ENCODE measurements at places on chromosomes 12 and 14.

DNA sequence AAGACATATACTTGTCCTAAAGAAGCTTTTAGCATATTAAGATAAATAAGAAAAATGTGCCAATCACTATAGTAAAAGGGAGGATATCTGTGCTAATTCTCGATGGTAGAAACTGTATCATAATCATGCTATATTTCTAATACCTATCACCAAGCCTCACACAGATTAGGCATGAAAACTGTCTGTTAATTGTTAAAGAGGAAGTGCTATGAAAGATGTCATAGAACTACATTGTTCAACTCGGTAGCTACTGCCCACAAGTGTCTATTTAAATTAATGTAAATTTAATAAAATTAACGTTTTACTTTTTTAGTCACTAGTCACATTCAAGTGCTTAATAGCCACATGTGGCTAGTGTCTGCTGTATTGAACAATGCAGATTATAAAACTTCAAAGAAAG is 77.5 kb upstream of the KICS2 start:
- DNase-seq, result no peak

- DNase-seq, result no peak
These were observed 12.8 kb upstream of the PPFIBP1 start for GRCh38 chr12:27511031-27511722.

DNA sequence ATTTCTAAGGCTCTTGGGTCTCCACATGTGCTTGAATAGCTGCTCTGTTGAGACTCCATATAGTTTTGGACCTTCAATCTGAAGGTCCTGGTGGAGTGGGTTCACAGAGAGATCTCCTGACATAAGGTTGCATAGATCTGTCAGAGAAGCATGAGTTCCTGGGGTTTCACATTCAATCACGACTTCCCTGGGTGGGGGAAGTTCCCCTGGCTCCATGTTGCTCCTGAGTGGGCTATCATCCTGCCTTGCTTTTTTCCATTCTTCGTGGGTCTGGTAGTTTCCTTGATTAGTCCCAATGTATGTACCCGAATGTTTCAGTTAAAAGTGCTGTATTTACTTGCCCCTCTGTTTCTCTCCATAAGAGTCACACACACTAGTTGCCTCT is 181.8 kb downstream of the RASSF9 start:
- no peak for DNase-seq

DNA sequence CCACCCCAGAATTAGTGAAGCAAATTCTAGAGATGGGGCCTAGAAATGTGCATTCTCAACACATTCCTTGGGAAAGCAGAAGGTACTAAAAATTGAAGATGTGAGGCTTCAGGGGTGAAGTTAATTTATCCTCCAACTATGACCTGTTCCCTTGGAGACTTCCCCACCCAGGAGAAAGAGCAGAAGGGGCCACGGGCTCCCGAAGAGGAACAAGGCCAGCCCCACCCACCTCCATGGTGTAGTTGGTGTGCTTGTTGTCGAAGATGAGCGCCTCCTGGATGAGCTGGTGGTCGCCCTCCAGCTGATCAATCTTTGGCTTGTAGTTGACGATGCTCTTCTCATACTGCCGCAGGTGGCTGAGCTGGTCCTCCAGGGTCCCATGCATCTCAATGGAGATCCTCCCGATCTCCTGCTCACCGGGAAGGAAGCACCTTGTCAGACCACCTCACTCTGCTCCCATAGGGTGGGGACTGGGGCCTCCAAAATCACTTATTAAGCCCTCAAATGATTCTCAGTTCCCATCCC is 87.8 kb upstream of the ZFP36L1 start:
- no peak for DNase-seq

- DNase-seq, result no peak
These were observed 76.3 kb upstream of the LMNTD1 start for GRCh38 chr12:25629341-25629740.

Data from stimulated activated CD8-positive, alpha-beta memory T cell treated with anti-CD3 and anti-CD28 coated beads, Interleukin-2, amount 100 ng/mL, for 1 hour (primary cell).